ENCODE measurements at places on chromosomes 6 and 20.

GRCh38 chr6:89145091-89145955 is 532 bp upstream of the PM20D2 start:
- DNase-seq = no peak

GRCh38 chr6:27333642-27334040 is 21.6 kb upstream of the POM121L2 start:
- no peak for DNase-seq

- DNase-seq = no peak
These were observed 306.5 kb upstream of the MAP3K7 start for GRCh38 chr6:90893400-90893799.

- peak; percentile 9 for DNase-seq
These were observed 48.0 kb downstream of the OR2B2 start for GRCh38 chr6:27863962-27864905.

GRCh38 chr6:63868351-63868750 is 232.7 kb downstream of the PHF3 start:
- no peak for DNase-seq

DNA sequence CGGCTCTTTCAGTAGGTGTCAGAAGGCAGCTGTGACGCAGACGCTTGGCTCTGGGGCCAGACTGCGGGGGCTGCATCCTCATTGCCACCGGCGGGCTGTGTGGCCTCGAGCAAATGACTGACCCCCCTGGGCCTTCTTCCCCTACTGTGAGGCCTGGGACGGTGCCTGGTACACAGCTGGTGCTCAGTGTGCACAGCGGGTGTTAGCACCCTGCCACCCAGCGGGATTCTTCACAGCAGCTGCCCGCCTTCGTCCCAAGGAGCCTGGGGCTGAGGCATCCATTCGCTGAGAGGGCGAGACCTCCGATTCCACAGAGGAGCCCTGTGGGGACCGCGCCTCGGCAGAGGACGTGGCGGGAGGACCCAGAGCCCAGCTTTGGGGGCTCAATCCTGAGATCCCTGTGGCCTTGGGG is 10.6 kb downstream of the SLCO4A1 start:
- DNase-seq = no peak

DNA sequence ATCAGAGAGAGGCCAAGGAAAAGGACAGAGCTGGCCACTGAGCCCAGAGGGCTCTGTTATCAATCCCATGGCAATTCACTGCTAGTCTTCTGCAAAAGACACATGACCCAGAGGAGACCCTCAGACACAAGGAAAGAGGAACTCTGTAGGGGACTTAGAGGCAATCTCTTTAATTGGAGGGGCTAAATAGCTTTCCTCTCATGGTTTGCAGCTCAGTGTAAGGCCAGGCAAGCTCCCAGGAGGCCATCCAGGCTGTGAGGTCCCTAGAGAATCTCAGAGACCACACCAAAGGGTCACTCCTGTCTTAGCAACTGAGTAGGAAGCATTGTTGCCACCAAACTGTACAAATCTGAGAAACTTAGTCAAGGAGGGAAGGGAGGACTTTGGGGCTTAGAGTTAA is 10.0 kb upstream of the HLA-DOA start:
- no peak for DNase-seq

Measured in brain microvascular endothelial cell (primary cell).